ENCODE measurements at places on chromosomes 1 and 21. TPM values are rescaled to one million over a fixed set of nuclear protein-coding genes. Genes with fewer than 3 reads are reported as not detected.

DNA sequence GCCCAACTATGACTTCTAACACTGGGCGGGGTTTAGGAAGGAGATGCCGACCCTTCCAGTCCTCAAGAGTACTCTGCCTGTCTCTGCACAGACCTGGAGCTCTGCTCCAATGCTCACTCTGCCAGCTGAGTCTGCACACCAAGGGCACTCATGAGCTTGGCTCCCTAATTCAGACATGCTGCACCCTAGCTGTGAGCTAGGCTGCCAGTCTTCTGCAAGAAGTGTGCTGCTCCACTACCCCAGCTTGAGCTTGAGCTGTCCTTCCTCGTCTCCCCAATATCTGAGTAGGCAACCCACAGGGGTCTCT lies 13.2 kb downstream of the TP53BP2 start:
- no peak for DNase-seq

DNA sequence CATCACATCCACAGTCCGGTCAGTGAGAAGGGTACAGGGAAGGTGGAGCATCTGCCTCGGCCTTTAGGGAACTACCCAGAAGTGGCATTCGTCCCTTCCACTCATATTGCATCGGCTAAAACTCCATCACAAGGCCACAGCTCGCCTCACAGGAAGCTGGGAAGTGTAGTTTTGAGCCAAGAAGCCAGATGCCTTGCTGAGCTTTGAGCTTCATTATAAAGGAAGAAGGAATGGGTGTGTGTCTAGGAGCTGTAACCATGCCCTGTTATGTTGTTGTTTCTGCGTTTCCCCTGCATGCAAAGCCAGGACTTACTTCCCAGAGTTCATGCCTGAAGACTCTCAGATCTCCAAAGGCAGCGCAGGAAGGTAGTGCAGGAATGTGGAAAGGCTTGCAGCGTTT lies 61.1 kb downstream of the OPTC start:
- no peak for DNase-seq

ITSN1 gene
- total RNA-seq = 18.3 TPM

FAM72B gene
- 23.1 TPM for total RNA-seq

NTRK1 gene
- 0.40 TPM for total RNA-seq
